ENCODE measurements at places on chromosomes 11 and 22.

GRCh38 chr11:129639300-129639699 lies 176.3 kb upstream of the TMEM45B start:
- DNase-seq, result peak; percentile 7

- DNase-seq, result no peak
Observed at GRCh38 chr22:40113696-40114095, 64.0 kb upstream of the TNRC6B start.

- DNase-seq, result no peak
Observed at GRCh38 chr11:10233581-10233980, 60.4 kb downstream of the SBF2 start.

DNA sequence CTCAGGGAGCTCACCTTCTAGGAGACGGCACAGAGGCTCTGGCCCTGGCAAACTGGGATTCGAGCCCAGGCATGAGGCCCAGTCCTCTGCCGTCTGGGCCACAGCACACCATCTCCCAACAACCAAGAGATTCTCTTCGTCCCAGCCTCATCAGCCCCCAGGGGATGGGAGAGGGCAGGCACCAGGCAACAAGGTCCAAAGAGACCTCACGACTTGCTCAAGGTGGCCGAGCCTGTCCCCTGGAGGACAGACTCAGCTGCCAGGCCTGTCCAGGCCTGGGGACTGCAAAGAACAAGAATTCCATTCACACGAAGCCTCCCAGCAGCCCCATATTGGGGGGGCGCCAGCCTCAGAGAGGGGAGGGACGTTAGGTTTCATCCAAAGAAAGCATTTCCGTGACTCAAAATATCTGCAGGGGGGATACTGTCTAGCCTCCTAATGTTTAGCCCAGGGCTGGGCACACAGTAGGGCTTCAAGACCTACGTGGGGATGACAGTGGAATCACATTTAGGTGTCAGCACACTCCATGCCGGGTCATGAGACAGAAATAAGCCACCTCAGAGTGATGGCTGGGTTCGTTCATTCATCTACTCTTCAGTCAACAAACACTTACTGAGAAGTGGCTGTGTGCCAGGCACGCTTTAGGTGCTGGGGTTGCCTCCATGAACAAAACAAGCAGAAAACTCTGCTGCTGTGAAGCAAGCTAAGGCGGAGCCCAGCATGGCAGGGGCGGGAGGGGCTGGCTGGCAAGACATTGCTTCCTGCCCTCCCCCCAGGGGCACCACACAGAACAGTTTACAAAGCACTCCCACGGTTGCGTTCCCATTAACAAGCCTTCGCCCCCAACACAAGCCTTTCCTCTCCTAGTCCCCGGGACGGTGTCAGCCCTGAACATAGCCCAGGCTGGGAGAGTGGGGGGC lies 1.2 kb downstream of the CARNS1 start:
- peak; percentile 59 for DNase-seq

DNA sequence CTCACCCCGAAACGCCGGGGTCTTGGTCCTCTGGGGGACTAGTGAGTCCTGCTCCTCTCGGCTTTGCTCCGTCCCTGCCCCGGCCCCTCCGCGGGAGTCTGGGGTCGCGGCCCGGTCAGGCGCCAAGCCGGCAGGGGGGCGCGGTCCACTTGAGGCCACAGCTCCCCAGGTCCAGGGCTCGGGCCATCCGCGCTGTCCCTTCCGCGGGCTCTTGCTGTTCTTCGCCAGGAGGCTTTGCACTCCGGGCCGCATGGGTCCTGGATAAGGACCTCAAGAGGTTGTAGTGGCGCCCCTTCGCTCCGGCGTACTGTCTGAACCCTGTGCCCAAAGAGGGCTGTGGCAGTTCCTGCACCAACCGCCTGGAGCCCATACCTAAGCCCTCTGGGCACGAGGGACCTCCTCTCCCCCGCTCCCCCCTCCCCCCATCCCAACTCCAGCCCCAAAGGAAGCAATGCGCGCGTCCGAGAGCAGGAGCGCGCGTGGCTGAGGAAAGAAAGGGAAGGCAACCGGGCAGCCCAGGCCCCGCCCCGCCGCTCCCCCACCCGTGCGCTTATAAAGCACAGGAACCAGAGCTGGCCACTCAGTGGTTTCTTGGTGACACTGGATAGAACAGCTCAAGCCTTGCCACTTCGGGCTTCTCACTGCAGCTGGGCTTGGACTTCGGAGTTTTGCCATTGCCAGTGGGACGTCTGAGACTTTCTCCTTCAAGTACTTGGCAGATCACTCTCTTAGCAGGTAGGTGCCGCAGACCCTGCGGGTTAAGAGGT lies at the start of gene ADM:
Gene ADM, plus strand, starts transcription at position 579 of the 767 bp plus-strand sequence. CDS start 628 bp downstream, outside the sequence.
- peak; percentile 33 for DNase-seq

DNA sequence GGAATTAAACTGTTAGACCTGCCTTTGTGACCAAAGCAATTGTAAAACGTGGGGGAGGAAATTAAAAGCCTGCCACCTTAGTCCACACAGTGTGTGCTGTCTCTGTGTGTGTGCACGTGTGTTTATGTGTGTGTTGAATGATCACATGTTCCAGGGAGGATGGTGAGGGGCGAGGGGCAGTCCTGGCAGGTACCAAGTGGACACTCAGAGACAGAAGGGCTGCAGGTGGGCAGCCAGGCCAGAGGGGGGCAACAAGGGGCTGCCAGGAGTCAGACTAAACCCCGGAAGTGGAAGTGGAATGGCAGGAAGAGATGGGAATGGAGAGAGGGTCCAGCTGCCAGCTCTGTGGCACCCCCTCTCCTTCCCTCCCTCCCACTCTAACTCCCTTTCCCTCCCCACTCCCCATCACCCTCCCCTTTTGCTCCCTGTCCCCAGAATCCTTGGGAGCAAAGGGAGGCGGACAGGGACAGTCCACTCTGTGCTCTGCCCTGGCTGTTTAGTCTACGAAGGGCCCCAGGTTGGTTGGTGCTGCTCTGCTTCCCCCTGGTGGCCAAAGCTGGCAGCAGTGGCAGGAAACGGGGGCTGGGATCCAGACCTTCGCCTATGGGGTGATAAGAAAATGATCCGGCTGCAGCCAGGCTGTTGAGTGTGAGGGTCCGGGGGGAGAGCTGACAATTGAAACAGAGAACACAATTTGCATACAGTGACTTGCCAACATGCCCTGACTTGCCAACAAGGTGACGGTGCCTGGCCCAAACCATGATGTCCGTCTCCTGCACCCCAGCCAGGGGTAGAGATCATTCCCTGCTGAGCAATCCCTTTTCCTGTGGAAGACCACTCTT lies 24.4 kb downstream of the P2RY2 start:
- DNase-seq, result peak; percentile 45

DNA sequence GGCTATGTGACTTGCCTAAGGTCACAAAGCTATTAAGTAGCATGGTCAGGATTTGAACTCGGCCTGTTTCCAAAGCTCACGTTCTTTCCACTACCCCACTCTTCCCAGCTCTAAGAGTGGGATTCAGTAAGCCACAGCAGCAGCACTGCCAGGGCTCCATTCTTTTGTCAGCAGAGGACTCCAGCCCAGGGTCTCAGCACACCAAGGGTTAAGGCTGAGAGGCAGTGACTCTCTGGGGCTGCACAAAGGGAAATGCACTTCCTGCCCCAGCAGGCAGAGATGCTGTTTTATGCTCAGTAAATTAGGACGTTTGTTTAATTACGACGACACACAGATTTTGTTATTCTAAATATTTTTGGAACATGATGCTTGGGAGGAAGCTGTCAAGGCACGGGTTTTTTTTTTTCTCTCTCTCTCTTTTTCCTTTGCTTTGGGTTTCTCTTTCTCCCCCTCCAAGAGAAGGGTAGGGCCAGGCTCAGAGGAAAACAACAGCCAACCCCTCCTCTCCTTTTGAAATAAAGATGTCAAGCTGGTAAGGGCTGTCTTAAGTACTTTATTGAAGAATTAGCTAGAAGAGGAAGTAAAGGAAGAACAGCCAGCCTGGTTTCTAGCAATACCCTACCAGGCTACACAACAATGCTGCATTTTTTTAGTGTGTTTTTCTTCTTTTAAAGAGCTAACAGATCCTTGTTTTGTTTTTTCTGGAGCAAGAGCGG lies 2.8 kb downstream of the MYH9 start:
- peak; percentile 30 for DNase-seq

DNA sequence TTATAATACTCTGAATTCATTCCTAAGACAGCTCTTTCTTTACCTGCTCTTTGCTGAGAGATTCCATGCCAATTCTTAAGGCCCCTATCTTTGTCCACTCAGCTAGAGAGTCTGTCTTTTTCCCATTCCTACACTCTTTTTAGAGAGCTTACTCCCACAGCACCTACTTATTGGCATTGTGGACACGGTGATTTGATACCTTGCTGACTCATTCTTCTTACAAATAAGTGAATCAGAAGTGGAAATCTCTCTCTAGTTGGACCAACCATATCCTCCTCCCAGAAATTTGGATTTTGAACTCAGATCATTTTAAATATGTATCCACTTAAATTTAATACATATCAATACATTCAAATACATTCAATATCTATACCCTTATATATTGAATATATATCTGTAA lies 32.5 kb upstream of the OR6M1 start:
- no peak for DNase-seq

DNA sequence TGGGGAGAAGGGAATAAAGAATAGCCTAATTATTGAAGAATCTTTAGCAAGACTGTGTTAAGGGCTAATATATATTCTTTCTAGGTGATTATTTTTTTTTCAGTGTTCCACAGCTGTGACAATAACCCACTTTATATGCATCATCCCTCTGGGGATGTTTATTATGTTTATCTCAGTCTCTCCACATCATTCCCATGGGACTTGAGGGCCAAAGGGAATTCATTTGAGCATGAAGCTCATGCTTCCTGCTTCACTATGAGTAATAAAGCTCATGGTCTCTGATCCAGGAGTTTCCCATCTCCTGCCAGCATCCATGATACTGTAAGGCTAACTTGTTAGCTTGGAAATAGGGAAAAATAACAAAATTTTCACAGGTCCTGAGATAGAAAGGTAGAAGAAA lies 1888.4 kb downstream of the LRRC4C start:
- DNase-seq, result no peak

- no peak for DNase-seq
Observed at GRCh38 chr22:47435204-47435487, 672.7 kb downstream of the TBC1D22A start.

GRCh38 chr11:69161117-69161407 lies 5.3 kb downstream of the SMIM38 start:
- DNase-seq, result no peak

DNA sequence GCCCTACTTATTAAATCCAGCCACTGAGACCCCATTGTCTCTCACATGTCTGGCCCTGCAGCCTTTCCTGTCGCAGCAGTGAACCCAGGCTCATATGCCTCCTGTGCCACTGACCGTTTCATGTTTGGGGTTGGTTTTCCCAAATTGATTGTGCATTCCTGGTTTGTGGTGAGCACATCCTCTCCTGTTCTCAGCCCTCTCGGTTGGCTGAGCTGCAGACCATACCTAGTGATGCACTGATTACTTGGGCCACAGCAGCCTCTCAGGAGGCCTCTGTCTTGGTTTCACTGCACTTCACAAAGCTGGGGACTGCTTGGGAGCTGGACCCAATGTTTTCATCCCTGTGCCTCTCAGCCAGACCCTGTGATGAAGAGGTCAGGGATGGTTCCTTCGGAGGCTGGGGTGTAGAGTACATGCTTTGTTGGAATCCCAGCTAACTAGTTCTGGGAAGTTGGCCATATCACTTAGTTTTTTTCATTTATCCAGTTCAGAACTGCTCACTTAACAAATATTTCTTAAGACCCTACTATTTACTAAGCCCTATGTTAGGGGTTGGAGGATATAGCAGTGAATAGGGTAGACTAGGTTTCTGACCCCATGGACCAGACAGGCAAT lies 30.9 kb downstream of the PARVA start:
- DNase-seq, result no peak

- peak; percentile 27 for DNase-seq
Observed at GRCh38 chr22:23180893-23181720, 798 bp downstream of the BCR start.

DNA sequence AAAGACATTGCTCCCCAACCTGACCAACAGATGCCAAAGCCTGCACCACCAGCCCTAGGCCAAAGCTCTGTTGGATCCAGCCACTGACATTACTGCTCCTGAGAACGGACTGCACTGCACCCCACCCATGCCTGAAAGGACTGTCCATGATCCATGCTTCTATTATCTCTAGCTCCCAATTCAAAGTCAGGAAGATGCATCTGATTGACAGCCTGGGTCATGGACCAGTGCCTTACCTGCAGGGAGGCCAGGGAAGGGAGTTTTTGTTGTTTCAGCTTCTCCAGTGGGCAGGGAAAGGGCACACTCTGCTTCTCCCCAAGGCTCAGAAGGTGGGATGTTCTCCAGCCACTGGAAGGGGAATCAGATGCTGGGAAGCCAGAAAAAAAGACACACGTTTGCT lies 4.8 kb upstream of the PRDM11 start:
- DNase-seq, result no peak

DNA sequence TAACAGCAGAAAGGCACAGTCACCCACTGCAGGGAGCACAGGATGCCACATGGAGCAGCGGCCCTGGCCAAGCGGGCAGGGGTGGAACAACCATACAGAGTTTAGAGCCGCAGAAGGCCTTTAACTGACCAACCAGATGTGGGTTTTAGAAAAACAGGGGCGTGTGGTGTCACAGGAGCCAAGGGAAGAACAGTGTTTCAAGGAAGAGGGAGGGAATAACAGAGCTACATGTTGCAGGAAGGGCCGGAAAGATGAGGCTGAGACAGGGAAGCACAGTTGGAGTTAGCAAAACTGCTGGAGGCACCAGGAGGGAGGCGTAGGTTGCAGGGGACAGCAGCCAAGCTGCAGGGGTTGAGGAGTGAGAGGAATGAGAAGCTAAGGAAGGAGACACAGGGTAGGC lies 7.8 kb upstream of the NAA40 start:
- DNase-seq, result no peak

- DNase-seq, result no peak
Observed at GRCh38 chr22:44971651-44972362, 38.0 kb downstream of the PHF21B start.

DNA sequence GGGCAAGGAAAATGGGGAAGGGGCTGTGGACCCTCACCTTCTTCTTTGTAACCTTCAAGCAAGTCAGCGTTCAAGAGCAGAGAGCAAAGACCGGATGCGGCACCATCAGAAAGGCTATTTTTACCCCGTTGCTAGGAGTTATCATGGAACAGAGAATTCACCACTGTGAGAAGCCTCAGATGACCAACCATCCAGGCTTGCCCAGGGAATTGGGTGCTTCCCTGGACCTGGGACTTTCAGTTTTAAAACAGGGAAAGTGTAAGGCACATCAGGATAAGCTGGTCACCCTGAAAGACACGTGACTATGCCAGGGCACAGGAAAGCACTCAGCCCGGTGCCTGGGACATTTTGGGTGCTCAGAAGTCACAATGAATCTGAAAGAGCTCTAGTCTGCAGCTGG lies 10.4 kb downstream of the GALNT18 start:
- DNase-seq, result no peak

DNA sequence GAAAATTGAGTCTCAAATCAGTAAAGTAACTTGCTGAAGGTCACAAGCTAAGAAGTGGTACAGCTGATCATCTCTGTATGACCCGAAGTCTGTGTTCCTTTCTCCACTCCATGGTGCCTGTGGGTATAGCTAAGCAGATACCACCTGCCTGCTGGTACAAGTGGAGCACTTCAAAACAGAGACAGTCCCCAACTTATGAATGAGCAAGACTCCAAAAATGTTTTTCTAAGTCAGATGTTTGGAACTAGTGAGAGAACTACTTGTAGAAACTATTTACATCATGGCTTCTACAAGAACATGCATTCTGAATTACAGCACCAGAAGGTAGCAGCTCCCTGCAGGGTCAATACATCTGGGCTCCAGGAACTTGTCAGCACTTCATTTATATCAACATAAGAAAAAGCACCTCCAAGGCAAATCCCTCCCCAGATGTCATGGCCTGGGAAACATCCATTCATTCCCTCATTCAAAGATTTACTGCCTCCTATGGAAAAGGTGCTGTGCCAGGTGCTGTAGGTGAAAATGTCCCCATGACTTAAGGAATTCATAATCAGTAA lies 94.7 kb downstream of the SERGEF start:
- no peak for DNase-seq
